ENCODE measurements at places on chromosomes 5 and 9.

- no peak overlapping the region for H3K4me3 ChIP-seq
- H3K27me3 ChIP-seq: no peaks in the 10 kb centered on the region
- H3K4me1 ChIP-seq: peaks cover 4% of the 10 kb centered on the region
Measured at GRCh38 chr5:143251946-143252345, 151.5 kb downstream of the NR3C1 start.

GRCh38 chr5:155167736-155168135, 154.2 kb downstream of the KIF4B start:
- no peaks in the 10 kb centered on the region for H3K36me3 ChIP-seq
- H3K4me1 ChIP-seq: no peaks in the 10 kb centered on the region
- no peaks in the 10 kb centered on the region for H3K27me3 ChIP-seq

DNA sequence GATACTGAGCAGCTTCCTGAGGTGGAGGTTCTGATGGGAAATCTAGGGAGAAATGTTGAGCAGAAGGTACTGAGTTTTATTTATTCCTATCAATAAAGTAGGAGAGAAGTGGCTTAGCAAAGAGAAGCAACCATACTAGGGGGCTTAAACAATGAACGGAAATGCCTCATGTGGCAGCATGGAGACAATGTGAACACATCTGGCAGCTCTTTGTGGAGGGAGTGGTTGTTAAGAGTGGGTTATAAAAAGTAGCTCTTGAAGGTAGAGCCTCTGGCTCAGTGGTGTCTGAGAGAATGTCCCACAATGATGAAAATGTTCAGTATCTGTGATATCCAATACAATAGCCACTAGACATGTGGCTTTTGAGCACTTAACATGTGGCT, 52.7 kb upstream of the EQTN start:
- H3K4me3 ChIP-seq: no peak overlapping the region
- no peak for DNase-seq
- H3K4me1 ChIP-seq: peaks cover 4% of the 10 kb centered on the region
- no peaks in the 10 kb centered on the region for H3K36me3 ChIP-seq

- no peaks in the 10 kb centered on the region for H3K27me3 ChIP-seq
- H3K27ac ChIP-seq: no peak overlapping the region
- no peak for DNase-seq
- no peaks in the 10 kb centered on the region for H3K4me1 ChIP-seq
- H3K4me3 ChIP-seq: no peak overlapping the region
Measured at GRCh38 chr9:127344368-127345000, 52.5 kb upstream of the SLC2A8 start.

- no peak overlapping the region for H3K4me3 ChIP-seq
- H3K36me3 ChIP-seq: no peaks in the 10 kb centered on the region
- no peaks in the 10 kb centered on the region for H3K27me3 ChIP-seq
- H3K4me1 ChIP-seq: no peaks in the 10 kb centered on the region
Measured at GRCh38 chr5:156513123-156513815, 186.3 kb downstream of the SGCD start.

DNA sequence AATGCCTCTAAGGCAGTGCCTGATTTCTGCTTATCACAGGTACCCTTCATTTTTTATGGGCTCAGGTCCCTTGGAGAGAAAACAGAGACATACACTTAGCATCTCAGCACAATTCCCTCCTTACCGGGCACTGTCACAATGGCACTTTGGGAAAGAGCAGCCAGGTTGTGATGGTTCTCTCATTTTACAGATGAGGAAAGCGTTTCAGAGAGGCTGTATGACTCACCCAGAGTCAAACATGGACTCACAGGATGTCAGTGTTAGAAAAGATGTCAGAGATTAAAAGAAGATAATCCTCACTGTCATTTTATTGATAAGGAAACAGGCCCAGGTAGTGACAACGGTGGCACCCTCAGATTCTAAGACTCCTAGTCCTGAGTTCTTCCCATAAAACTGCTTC, 12.0 kb upstream of the SLC31A2 start:
- no peak overlapping the region for H3K4me3 ChIP-seq
- H3K27me3 ChIP-seq: no peaks in the 10 kb centered on the region
- no peak overlapping the region for H3K27ac ChIP-seq

GRCh38 chr5:176897263-176897662, 1.9 kb downstream of the HK3 start:
- H3K36me3 ChIP-seq: no peaks in the 10 kb centered on the region
- no peak for DNase-seq
- no peaks in the 10 kb centered on the region for H3K27me3 ChIP-seq
- no peak overlapping the region for H3K27ac ChIP-seq
- H3K4me3 ChIP-seq: no peak overlapping the region
- no peaks in the 10 kb centered on the region for H3K4me1 ChIP-seq

DNA sequence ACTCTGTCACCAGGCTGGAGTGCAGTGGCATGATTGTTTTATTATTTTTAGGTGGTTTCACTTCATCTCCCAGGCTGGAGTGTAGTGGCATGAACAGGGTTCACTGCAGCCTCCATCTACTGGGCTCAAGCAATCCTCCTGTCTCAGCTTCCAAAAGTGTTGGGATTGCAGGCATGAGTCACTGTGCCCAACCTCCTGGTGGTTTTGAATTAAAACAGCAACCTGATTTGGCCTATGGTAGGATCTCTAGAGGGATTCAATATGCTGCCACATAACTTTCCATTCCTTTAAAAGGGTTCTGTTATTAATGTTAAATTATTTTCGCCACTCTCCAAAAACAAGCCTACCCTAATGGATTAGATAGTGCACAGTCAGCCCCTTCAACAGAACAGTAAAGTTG, 9.9 kb upstream of the HSPA4 start:
- H3K4me3 ChIP-seq: no peak overlapping the region
- no peaks in the 10 kb centered on the region for H3K4me1 ChIP-seq
- H3K36me3 ChIP-seq: no peaks in the 10 kb centered on the region
- no peaks in the 10 kb centered on the region for H3K27me3 ChIP-seq

- H3K4me1 ChIP-seq: no peaks in the 10 kb centered on the region
- H3K27ac ChIP-seq: no peak overlapping the region
- no peak for DNase-seq
- H3K27me3 ChIP-seq: no peaks in the 10 kb centered on the region
- no peak overlapping the region for H3K4me3 ChIP-seq
Measured at GRCh38 chr5:171428168-171428696, 8.8 kb downstream of the FGF18 start.

DNA sequence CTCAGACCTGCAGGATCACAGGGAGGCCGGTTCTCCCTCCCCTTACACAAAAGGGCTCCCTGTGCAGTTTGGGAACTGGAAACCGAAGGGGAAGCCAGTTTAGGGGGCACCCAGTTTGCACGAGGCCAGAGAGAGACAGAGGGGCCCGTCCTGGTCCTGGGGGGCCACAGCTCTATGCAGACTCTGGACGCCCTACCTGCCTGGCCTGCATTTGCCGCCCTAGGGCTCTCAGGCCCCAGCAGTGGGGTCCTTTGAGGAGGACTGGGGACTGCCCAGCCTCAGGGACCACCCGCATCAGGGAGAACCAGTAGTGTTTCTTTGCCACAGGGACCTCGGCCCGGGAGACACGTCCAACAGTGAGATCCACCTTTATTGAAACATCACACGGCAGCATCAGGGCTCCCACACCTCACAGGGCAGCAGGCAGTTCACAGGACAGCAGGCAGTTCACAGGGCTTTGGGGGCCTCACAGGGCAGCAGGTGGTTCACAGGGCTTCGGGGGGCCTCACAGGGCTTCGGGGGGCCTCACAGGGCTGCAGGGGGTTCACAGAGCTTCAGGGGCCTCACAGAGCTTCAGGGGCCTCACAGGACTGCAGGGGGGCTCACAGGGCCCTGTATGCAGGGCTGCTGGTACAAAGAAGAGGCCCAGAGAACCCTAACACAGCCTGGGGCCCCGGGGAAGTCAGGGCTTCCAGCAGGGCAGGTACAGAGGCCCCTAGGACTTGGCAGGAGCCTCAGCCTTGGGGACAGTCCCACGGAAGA, 648 bp upstream of the NSMF start:
- DNase-seq: no peak
- H3K4me1 ChIP-seq: peaks cover 23% of the 10 kb centered on the region
- H3K4me3 ChIP-seq: peak overlapping the region; percentile 31

- H3K27me3 ChIP-seq: no peaks in the 10 kb centered on the region
- H3K27ac ChIP-seq: no peak overlapping the region
- DNase-seq: no peak
- no peak overlapping the region for H3K4me3 ChIP-seq
Measured at GRCh38 chr9:134571946-134572917, 69.4 kb upstream of the COL5A1 start.

DNA sequence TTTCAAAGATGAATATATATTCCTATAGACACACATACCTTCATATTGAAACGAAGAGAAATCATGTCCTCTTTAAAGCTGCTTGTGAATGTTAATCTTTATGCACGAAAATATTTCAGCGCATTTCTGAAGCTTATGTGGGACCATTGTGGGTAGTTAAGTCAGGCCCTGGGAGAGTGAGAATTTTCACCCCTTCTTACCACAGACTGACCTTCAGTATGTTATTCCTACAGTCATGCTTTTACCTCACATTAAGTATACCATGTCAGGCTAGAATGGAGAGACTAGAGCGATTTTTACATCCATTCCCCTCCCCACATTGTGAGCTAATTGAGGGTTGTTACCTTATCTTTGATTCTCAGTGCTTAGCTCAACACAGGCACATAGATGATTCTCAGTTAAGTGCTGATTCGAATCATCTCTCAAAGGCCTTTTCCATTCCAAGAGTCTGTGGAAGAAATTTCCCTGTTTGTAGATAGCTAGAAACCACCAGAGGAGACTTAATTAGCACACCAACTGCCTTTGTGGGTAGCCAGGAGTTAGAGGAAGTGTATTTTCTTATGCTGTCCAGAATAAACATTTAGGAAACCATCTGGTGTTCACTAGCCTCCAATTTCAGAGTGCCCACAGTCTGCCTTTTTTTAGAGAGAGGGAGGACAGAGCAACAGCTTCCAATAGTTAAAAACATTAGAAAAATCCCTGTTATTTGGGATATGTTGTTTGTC, 110.5 kb downstream of the MEGF10 start:
- H3K36me3 ChIP-seq: no peaks in the 10 kb centered on the region
- no peak for DNase-seq
- no peak overlapping the region for H3K4me3 ChIP-seq

DNA sequence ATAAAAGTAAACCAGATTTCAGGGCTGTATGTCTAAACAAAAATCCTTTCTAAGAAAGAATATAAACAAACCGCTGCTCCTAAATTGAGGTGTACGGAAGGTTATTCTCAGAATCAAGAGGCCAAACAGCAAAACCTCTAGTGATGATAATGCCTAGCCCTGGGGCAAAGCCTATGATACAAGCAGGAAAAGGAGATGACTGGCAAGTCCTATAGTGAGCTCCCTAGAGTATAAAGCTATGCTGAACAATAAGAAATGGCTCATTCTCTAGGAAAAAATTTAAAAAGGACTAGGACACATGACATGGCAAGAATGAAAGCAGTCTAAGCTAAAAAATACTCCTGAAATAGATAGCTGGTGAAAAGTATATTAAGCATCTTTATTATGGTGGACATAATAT, 187.1 kb downstream of the BNC2 start:
- H3K4me3 ChIP-seq: no peak overlapping the region
- H3K36me3 ChIP-seq: no peaks in the 10 kb centered on the region
- H3K4me1 ChIP-seq: peaks cover 3% of the 10 kb centered on the region
- DNase-seq: no peak

GRCh38 chr5:10118150-10118549, 131.5 kb downstream of the ATPSCKMT start:
- H3K36me3 ChIP-seq: no peaks in the 10 kb centered on the region
- DNase-seq: no peak
- no peaks in the 10 kb centered on the region for H3K27me3 ChIP-seq
- no peak overlapping the region for H3K4me3 ChIP-seq
- no peaks in the 10 kb centered on the region for H3K4me1 ChIP-seq

DNA sequence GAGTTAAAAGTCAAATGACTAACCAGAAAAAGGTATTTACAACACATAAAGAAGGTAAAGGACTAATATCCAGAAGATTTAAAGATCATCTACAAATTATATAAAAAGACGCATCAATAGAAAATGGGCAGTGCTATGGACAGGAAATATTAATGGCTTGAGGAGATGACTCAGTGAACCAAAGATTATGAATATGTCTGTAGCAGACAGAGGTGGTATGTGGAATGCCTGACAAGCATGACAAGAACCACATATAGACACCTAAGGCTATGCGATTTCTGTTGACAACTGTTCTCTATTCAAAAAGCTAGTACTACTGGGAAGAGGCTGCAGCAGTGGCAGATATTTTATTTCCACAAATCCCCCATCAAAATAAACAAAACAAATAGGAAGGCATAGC, 177.0 kb upstream of the SH3GL2 start:
- H3K27ac ChIP-seq: no peak overlapping the region
- no peaks in the 10 kb centered on the region for H3K4me1 ChIP-seq
- H3K27me3 ChIP-seq: no peaks in the 10 kb centered on the region
- H3K4me3 ChIP-seq: no peak overlapping the region

- H3K4me1 ChIP-seq: no peaks in the 10 kb centered on the region
- DNase-seq: no peak
- H3K27ac ChIP-seq: no peak overlapping the region
- H3K36me3 ChIP-seq: no peaks in the 10 kb centered on the region
- no peaks in the 10 kb centered on the region for H3K27me3 ChIP-seq
- no peak overlapping the region for H3K4me3 ChIP-seq
Measured at GRCh38 chr5:8135742-8136141, 266.8 kb downstream of the MTRR start.

- H3K4me3 ChIP-seq: no peak overlapping the region
- DNase-seq: peak; percentile 4
- H3K27me3 ChIP-seq: no peaks in the 10 kb centered on the region
- H3K27ac ChIP-seq: no peak overlapping the region
- H3K4me1 ChIP-seq: no peaks in the 10 kb centered on the region
Measured at GRCh38 chr9:6873857-6874256, 116.1 kb downstream of the KDM4C start.

DNA sequence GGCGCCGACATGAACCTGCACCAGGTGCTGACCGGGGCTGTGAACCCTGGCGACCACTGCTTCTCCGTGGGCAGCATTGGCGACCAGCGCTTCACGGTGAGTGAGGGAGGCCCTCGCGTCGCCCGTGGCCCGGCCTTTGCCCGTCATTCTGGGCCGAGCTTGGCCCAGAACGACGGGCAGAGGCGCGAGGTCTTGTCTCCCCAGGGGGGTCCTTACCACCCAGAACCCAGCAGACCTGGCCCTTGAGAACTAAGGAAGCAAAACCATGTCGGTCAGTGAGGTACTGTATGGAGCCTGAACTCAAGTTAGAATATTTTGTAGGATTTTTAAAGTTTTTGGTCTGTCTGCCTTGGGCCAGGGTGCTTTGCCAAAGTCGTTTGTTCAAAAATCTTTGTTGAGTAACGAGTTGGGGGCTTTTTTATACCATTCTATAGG, 691 bp downstream of the DMXL1 start:
- no peaks in the 10 kb centered on the region for H3K36me3 ChIP-seq
- H3K4me3 ChIP-seq: peak overlapping the region; percentile 95
- no peak for DNase-seq
- peaks cover 15% of the 10 kb centered on the region for H3K4me1 ChIP-seq
- no peaks in the 10 kb centered on the region for H3K27me3 ChIP-seq
- H3K27ac ChIP-seq: peak overlapping the region; percentile 97

DNA sequence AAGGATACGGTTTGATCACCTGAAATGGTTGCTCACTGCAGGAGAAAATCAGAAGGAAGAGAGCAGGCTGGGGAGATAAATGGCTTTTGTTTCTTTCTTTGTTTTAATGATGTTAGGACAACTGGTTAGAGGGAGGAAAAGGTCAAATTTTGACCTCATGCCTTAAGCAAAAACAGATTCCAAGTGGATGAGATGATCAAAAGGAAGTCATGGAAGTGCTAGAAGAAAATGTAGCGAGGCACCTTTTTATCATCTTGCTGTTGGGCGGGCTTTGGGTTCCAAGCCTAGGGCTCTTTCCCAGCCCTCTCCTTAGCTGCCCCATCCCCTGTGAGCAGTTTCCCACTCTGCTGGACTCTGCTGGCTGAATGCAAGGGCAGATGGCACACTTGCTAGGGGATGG, 127.9 kb downstream of the ADAMTS2 start:
- no peaks in the 10 kb centered on the region for H3K27me3 ChIP-seq
- no peak for DNase-seq
- H3K4me3 ChIP-seq: no peak overlapping the region
- no peaks in the 10 kb centered on the region for H3K4me1 ChIP-seq
- H3K36me3 ChIP-seq: no peaks in the 10 kb centered on the region
